ENCODE measurements at places on chromosomes 7 and 10.

DNA sequence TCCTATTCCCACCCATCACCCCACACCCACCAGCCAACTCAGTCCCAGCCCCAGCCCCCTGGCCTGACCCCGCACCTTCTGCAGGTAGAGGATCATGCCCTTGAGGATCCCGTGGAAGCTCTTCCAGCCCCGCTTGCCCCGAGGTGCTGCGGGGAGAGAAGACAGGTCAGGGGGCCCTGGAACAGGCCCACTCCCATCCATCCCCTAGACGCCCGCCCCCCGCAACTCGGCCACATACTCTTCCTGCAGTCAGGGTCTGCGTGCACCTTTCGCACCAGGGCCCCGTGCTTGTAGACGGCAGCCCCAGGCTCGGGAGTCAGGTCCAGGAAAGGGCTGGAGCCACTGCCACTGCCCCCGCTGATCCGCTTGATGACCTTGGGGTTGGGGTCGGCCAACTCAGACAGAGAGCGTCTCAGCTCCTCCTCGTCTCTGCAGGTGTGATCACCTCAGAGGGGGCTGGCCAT, 9.6 kb downstream of the NFKB2 start:
- DNase-seq: no peak

DNA sequence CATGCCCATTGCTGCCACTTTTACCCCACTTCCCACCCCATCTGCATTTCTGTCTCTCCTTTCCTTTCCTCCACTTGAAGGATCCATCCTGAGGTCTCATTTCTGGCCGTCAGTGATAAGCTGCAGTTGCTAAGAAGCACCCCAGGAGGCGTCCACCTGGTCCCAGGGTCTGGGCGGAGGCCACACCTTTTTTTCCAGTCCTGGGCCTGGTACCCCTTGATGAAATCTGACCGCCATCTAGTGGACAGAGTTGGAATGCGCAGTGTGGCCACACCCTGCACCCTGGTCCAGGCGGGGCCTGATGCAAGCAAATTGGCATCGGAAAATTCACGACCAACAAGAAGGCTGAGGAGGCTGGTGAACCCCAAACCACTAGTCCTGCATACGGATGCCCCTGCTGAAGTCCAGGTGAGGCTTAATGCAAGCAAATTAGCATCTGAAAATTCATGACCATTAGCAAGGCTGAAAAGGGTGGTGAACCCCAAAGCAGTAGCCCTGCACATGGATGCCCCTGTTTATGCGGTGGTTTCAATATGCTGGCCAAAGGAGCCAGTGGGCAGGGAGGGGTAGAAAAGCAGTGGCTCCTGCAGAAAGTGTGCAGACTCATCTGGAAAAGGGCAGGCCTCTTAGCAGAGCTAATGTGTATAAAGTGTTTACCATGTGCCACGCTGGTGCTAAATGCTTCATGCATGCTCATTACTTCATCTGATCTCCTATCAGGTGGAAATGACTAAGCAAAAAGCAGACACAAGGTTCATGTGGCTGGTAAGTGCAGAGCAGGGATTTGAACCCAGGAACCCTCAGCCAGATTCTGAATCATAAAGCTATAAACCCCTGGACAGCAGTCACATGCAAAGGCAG, 43.2 kb downstream of the GPAM start:
- no peak for DNase-seq

DNA sequence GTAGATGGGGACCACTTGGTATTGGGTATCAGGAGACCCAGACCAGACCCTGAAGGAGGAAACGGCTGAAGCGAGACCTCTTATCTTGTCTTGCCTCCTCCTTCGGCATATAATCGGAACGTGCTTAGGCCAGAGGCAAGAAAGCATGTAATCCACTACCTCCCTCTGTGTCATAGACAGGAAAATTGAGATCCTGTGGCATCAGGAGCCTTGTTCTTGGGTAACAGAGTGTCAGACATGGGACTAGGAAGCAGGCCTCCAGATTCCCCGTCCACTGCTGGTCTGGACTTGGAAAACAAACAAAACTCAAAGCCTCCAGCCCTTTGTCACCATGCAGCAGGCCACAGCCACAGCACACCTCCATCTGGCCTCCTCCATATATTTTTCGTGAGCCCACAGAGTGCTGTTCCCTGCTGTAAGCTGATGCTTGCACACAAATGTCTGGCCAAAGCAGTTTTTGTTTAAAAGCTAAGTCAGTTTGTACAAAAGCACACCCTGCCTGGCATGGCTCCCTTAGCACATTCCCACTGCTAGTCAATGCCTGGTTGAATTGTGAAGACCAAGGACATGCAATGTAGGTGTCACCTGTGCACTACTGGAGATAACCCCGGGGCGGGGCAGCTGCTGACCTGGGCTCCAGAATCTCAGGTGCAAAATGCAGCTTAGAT, 510.9 kb downstream of the RPS24 start:
- no peak for DNase-seq

GRCh38 chr10:89805599-89806013, 104.2 kb downstream of the KIF20B start:
- DNase-seq: no peak

DNA sequence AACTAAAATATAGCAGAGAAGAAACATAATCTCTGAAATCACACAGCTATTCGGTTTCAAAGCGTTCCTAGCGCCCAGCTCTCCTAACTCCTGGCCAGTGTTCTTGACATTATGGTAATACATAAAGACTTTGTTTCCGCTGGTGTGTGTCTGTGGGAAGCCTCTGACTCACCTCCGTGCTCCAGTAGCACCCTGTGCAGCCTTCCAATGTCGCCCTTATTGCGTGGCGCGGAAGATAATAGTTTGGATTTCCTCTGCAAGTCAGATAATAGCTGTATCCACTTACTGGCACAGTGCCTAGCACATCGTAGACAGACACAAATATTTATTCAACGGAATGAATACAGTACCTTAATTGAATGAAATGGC, 570 bp downstream of the BMS1 start:
- no peak for DNase-seq

DNA sequence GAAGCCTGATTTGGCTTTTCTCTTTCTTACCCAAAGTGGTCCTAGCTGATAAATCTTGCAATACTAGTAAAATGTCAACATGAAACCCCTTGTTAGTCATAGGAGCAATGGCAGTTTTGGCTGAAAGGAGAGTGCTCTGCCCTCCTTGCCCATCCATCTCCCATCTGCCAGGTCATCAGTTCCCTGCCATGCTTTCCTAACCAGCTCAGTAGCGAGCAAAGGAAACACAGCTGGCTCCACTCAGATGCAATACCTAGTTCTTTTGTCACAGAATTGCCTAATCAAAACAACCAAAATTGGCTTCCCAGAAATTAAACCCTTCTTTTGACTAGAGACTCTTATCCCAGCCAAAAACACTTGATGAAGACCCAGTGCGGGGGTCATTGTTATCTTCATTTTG, 733.0 kb downstream of the CCSER2 start:
- no peak for DNase-seq

- DNase-seq: no peak
Measured at GRCh38 chr7:140260352-140261104, 83.7 kb upstream of the KDM7A start.

DNA sequence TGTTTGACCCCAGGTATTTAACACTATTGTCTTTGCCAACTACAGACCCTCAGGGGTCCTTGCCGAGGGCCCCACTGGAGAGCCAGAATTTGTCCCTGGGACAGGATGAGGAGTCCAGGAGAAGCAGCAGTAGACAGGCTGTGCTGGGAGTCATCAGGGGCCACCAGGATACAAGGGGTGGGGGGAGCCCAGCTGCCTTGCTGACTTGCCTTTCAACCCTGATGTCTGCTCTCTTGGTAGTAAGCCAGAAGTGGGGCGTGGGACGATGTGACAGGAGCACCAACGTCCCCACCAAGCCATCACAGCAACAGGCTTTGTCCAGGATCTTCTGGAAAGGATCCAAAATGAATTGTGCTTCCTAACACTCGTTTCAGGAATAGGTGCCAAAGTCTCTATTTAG, 62.4 kb upstream of the CDCA7L start:
- no peak for DNase-seq

DNA sequence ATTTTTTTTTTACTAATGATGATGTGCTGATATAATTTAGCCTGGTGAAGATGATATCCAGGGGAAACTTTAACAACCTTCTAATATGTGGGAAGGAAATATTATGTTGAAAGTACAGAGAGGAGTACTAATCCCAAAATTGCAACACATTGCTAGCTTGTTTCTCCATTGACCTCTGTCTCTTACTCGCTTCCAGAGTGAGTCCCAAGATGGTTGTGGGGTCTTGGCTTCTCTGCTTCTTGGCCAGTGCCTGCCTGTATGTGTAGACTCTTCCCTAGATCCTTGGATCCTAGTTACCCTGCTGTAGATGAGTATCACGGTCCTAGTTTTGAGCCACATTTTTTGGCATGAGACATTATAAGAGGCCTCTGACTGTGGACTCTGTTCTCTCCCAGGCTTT, 17.5 kb downstream of the BMPER start:
- no peak for DNase-seq

All from AG09309 (cell line).